NCI-H1105 (cell line): ENCODE measurements at places on chromosomes 3 and 15.

DNA sequence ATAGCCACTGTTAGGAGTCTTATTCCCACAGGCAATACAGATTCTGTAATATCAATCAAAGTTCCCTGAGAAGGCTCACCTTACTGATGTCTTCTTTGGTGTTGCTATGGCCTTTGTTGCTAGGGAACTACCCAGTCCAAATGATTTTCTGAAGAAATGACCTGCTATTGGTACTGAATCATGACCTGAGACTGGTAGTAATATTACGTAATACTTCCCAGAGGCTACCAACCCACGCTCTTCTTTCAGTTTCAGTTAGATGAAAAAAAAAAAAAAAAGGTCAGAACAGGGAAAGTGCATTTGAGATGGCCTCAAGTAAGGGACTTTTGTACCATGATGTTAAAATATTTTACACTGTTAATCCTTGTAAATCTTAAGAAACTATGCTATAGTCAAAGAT lies 1092.5 kb upstream of the EPHA6 start:
- DNase-seq = no peak

GRCh38 chr3:14158370-14158769 lies 20.0 kb downstream of the XPC start:
- DNase-seq = no peak

GRCh38 chr15:84103345-84103744 lies 132.2 kb upstream of the GOLGA6L4 start:
- DNase-seq = no peak

GRCh38 chr3:174465177-174465576 lies 394.0 kb upstream of the NAALADL2 start:
- DNase-seq = no peak

- DNase-seq = no peak
These were observed 33.5 kb downstream of the STARD9 start for GRCh38 chr15:42608752-42609488.

- DNase-seq = peak; percentile 8
These were observed 292.4 kb downstream of the PDCD6IP start for GRCh38 chr3:34090876-34091275.

GRCh38 chr3:162103808-162104207 lies 607.2 kb downstream of the OTOL1 start:
- no peak for DNase-seq

DNA sequence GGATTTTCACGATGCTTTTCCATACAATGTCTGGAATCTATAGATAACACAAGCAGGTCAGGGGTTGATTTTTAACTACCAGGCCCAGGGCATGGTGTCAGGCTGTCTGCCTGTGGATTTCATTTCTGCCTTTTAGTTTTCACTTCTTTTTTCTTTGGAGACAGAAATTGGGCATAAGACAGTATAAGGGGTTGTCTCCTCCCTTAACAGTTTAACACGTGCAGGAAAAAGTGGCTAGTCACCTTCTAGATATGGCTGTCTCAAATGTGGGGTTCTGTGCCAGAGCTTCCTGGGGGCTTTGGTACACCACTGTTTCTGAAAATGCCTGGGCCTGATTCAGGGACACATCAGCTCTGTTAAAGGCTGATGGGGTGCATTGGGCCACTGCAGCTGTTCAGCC lies 7.4 kb upstream of the ZNF589 start:
- DNase-seq = no peak

DNA sequence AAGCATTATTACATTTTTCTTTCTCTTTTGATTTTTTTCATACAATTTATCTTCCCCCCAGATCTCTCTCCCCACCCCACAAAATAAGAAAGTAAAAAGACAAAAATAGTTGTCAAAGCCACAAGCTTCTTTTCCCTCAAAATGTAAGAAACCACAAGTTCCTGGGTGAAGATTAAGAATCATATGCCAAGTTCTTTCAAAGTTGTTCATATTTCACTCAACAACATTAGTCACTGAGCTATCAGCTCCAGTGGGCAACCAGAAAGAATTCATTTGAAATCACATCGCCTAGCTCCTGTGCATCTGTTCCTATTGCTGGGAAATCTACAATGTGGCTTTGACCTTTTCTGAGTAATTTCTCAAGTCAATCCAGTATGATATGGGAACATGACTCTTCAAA lies 681.6 kb upstream of the ARPP21 start:
- DNase-seq = no peak

- no peak for DNase-seq
These were observed 6.2 kb downstream of the PPARG start for GRCh38 chr3:12294885-12295580.

DNA sequence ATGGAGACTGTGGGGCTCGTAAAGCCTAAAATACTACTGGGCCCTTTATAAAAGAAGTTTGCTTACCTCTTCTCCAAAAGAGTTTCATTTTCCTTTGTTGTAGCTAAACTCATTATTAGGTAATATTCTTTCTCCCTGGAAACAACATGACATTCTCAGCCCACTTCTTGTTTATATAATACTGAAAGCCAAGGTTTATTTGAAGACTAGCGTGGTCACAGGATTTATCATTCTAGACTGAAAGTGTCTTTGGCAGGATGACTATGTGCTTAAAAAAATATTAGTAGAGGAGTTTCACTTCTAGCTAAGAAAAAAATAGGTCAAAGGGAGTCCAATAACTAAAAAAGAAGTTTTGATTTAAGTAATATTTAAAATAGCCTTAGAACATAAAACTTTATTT lies 1085.2 kb upstream of the CADM2 start:
- no peak for DNase-seq

GRCh38 chr3:4419920-4420319 lies 47.1 kb downstream of the SUMF1 start:
- DNase-seq = no peak

DNA sequence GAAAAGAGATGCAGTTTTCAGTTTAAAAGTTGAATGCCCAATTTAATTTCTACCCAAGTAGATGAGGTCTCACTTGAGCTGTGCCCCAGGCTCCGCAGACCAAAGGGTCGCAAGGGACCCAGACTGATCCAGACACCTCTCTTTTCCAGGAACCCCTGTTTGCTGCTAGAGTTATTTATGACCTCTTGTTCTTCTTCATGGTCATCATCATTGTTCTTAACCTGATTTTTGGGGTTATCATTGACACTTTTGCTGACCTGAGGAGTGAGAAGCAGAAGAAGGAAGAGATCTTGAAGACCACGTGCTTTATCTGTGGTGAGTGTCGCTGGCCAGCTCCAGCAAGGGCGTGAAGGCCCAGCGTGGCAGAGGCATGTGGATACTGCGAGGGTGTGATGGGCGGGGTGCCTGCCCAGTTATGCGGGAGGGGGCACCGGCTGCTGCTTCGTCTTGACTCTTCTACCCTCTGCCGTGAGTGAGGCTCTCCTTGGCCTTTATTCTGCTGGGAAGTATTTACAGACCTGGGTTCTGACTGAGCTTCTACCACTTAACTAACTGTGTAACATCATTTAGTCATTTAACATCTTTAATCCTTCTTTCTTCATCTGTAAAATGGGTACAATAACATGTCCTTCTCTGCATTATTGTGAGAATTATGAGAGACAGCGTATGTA lies 164.2 kb upstream of the BHLHE40 start:
- DNase-seq = no peak

GRCh38 chr3:171768986-171769385 lies 41.3 kb downstream of the PLD1 start:
- no peak for DNase-seq

- DNase-seq = no peak
These were observed 3.9 kb upstream of the PSTPIP1 start for GRCh38 chr15:76991048-76991447.

GRCh38 chr3:114902691-114903101 lies 244.4 kb downstream of the ZBTB20 start:
- DNase-seq = no peak

DNA sequence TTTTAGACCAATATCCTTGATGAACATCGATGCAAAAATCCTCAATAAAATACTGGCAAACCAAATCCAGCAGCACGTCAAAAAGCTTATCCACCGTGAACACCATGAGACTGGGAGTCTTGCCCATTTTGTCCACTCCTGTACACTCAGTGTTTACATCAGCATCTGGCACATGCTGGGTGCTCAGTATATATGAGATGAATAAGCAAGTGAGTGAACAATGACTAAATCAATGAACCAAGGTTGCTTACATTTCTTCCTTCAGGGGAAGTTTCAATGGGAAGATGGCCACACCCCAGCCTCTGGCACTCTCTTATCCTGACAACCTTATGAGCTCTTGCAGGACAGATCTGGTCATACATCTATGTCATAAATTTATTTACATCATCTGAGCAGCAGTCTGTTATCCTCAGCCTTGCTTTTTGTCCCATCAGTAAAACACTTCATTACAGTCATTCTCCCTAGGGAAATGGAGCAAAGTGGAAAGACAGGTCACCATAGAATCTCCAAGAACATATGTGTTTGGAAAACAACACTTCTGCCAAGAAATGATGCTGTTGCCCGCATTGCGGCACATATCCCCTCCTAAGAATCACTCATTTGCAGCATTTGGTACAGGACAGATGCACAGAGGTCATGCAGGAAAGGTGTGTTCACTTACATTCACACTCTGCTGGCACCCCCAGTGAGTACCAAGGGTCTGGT lies 171.8 kb upstream of the EIF1B start:
- DNase-seq = no peak

- DNase-seq = no peak
These were observed 16.4 kb upstream of the SLITRK3 start for GRCh38 chr3:165212580-165212979.

DNA sequence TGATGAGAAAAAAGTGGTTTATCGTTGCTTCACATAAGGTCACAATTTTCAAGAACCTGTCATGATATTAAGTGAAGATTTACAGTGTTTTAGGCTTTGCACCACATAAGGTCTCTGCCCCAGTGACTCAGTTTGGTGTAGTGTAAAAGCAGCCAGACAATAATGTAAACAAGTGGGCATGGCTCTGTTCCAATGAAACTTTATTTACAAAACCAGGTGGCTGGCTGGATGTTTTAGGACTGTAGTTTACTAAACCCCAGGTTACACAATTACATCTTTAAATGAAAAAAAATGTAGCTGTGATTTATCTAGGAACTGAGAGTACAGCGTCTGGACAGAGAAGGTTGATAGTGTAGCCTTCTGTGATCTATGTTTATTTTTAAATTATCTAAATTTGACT lies 9.7 kb upstream of the FBXL22 start:
- DNase-seq = no peak

DNA sequence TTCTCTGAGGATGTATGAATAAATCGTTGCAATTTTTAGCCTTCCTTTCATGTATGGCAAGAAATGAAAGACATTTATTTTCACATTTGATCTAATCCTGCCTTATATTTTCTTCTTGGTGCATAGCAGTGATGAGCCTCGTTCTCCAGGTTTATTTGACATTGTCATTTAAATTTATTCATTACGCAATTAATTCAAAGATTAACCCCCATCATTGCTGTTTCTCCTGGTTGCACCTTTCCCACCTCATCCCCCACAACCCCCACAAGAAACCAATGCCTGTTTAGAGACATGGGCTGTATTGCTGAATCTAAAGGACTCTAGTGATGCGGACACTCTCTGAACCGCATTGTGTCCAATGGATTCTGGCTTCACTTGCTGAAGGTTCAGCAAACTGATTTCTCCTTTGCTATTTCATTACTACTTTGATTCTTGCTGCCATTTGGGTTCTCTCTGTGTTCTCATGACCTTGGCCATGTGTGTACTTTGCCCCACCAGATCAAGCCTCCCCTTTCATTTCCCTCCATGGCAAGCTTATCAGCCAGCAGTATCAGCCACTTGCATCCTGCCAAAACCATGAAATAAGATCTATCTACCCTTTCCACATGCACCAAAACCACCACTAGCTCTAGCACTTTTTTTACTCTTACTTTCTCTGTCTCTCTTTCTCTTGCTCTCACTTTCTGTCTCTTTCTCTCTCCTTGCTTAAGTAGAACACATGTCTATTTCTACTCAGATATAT lies 382.7 kb downstream of the GBE1 start:
- DNase-seq = no peak

DNA sequence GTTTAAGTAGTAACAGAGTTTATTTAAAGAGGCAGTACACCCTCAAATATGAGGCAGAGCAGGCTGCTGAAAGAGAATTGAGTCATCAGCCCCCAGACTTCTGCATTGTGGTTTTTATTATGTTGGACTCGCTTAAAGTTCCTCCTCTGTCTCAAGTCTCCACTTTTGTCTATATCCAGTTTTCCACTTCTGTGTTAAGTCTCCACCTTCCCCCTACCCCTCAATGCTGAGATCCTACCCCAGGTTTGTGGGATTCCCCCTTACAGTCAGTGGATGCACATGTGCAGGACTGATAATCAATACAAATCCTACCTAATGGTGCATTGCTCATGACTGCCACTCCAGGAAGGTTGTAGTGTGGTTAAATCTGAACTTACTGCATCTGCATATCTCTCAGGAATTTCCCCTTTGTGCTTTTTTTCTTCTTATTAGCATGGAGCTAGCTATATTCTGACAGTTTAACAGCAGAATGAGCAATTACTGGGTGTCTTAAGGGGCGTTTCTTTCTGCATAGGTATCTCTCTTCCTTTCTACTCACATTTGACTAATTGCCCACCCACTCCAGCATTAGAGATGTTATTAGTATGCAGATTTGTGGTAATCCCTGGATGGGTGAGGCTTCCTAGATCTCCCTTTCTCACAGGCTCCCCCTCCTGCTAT lies 11.9 kb upstream of the CD200R1L start:
- DNase-seq = no peak

- DNase-seq = no peak
These were observed 121.3 kb upstream of the IQSEC1 start for GRCh38 chr3:13194285-13195209.

- DNase-seq = no peak
These were observed 15.0 kb upstream of the GNAI2 start for GRCh38 chr3:50221051-50221410.

DNA sequence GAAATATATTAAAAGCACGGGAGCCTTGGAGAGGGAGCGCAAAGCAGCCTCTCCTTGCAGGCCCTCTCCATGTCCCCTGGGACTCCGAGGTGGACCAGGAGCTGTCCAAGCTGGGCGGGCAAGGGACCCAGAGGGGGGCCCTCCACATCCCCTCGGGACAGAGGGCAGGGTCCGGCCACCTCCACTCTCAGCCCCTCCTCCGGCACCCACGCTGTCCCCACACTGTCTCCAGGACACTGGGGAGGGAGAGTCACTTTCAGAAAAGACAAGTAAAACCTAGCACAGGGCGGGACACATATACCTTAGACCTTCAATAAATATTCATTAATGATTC lies 77.5 kb upstream of the RNF7 start:
- no peak for DNase-seq

DNA sequence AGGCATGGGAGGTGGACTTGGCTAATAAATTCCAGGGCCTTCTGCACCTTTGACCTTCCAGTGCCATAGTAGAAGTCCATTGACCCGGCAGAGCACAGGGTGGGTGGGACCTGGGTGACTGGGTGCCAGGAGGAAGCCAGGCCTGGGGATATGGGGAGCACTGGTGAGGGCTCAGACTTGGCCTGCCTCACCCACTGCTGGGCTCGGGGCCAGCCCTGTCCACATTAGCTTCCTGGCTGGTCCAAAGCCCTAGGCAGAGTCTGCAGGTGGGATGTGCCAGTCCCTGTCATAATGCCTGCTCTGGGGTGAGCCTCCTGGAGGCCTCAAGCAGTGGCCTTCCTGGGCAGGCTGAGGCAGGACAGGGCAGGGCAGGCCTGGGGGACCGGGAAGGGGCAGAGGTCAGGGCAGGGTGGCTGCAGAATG lies 38.1 kb upstream of the CHRNB4 start:
- DNase-seq = no peak

- DNase-seq = no peak
These were observed 41.9 kb downstream of the GPR160 start for GRCh38 chr3:170079536-170080165.

GRCh38 chr3:102114264-102114979 lies 265.1 kb downstream of the NFKBIZ start:
- no peak for DNase-seq
